Activated T-helper 1 cell treated with Interleukin-2 at 50 U/mL for 16 hours (primary cell): ENCODE measurements at places on chromosomes 4 and X.

DNA sequence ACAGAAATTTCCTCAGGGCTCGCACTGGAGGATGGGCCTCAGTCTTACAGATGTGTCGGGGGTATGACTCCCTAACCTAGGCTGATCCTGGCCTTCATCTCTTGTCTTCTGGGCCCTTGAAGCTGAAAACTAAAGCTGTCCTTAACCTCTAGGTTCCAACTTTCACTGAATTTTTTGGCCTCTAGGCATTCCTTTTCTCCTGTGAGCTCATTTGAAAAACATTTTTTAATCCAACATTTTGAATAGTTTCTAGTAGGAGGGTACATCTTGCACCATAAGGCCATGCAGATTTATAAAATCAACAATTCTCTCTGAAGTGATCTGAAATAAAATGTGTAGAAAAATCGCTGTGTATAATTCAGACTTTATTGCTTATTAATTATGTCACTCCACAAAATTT, 19.7 kb downstream of the RWDD4 start:
- no peak for DNase-seq

DNA sequence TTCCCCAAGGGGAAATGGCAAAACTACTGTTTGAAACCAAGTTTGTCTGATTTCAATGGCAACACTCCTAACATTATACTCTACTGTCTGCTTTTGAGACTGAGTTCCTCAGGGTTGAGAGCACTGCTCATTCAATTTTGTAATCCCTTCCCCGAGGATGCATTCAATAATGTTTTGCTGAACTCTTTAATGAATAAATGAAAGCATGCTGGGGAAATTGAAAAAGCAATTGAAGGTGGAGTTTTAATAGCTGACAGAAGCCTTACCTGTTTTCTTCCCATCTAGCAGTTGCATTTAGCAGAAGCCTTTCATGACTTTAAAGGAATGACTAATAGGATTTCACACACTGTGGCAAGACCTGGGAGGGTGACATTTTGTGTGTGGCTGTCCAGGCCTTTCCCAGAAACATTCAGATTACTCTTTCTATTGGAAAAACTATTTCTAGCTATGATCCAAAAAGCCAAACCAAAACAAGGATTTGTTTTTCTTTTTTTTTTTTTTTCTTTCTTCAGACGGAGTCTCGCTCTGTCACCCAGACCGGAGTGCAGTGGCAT, 45.1 kb downstream of the DTHD1 start:
- DNase-seq: no peak

DNA sequence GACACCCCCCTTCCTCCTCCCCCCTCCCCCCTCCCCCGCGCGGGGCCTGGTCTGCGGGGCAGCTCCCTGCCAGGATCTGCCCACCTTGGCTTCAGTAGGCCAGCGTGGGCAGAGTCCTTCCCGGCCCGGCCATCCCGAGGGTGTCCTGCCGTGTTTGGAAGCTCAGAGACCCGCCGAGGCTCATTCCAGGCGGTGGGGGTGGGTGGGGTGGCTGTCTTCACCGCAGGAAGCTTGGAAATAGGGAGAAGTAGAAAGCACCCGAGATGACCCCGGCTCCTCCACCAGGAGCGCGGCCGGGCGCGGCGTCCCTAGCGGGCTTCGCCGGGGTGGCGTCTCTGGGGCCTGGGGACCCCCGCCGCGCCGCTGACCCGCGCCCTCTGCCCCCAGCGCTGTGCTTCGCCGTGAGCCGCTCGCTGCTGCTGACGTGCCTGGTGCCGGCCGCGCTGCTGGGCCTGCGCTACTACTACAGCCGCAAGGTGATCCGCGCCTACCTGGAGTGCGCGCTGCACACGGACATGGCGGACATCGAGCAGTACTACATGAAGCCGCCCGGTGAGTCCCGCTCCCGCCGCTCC, 1.6 kb downstream of the NAT8L start:
- no peak for DNase-seq

GRCh38 chrX:150476164-150476699, 92.2 kb upstream of the MTM1 start:
- no peak for DNase-seq

DNA sequence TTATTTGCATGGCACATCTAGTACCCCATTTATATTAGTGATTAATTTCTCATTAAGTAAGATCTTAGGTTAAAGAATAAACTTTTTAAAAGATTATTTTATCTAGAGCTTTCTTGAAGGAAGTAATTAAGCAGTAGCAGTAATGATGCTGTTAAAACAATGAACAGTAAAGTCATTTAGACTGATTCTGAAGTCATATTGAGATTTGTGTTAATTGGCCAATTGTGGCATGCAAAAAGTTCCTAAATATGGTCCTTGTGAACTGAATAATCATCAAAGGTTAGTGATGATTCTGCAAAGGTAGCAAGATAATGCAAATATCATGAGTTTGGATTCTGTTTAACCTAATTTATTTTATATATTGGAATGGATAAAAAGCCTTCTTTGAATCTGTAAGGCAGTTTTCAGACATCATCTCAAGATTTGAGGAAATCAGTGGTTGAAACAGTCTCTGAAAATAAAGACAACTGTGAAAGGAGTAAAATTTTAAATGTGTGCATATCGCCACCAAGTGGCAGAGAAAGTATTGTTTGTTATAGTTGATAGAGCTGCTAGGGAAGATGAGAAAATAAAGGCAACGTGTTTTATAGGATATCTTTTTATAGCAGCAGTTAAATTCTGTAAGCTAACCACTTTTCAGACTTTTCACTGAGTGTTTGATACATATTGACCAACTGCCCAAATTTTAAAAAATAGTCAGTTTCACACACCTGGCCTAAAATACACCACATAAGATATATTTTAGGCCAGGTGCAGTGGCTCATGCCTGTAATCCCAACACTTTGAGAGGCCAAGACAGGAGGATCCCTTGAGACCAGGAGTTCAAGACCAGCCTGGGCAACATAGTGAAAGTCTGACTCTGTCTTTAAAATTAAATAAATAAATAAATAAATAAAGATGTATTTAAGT, 79.6 kb downstream of the CCKAR start:
- DNase-seq: no peak

DNA sequence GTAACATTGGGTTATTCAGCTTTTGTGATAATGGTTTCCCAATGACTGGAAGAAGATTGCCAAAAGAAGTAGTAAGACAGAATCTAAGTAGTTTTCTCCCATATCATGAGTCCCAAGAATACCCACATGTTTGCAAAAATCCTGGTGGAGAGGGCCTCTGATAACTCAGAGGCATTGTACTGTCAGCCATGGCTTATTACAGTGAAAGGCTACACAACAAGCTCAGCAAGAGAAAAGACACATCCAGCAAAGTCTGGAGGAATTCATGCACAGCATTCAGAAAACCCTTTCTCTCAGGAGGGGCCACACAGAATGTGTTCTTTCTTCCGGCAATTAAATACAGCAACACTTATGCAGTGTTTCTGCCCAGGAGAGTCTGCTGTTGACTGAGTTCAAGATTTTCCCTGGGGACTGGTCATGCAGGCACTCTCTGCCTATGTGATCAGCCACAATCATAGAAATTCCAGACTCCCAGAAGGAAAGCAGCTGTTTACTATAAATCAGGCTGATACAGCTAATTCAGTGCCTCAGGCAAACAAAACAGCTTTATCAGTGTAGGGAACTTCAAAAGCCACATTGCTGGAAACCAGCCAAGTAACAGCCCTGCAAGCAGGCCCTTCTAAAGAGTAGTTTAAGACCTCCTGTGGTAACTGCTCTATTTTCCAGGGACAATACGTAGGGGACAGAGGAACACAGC, 937.1 kb downstream of the CCSER1 start:
- no peak for DNase-seq

DNA sequence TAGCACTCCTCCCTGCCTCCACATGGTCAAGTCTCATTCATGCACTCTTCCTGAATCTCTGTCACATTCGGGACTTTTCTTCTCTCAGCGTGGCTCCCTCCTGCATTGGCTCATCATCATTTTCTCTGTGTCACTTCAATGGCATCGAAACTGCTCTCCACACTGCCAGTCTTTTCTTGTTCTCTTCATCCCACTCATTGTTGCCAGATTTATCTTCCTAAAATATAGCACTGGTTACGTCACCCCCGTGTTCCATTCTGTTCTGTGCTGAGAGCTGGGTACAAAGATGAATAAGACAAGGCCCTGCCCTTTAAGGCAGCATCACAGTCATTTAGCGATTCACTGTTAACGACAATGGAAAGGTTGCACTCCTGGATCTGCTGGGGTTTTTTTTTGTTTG, 174.4 kb upstream of the TBC1D9 start:
- no peak for DNase-seq

DNA sequence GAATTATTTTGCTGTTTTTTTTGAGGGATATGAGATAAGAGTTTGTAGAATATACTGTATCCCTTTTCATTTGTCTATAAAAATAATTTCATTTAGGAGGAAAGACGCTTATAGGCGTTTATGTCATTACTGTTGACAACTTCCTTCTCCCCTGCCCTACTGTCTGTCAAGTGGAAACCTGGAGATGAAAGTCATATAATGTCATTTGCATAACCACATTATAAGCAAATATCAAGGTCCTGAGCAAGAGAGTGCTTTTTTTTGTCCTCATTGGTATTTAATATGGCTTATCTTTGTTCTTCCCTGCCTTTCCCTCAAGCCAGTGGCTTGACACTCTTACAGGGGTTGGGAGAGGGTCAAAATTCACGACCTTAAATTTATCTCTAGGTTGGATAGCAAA, 55.8 kb downstream of the LRP2BP start:
- DNase-seq: no peak

- DNase-seq: no peak
Measured at GRCh38 chr4:179605196-179605595, 2163.0 kb upstream of the AGA start.

DNA sequence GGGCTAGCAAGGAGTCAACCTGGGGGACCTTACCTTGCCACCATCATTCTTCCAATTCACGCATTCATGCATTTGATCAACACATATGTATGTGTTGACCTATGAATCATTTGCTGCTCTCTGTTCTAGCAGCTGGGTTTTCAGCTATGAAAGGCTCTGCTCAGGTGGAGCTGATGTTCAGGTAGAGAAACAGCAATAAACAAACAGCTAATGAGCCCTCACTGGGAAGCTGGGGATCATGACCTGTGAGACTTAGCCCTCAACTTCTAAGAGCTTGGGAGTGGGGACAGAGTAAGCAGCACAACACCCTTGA, 1.6 kb upstream of the OTOP1 start:
- no peak for DNase-seq

DNA sequence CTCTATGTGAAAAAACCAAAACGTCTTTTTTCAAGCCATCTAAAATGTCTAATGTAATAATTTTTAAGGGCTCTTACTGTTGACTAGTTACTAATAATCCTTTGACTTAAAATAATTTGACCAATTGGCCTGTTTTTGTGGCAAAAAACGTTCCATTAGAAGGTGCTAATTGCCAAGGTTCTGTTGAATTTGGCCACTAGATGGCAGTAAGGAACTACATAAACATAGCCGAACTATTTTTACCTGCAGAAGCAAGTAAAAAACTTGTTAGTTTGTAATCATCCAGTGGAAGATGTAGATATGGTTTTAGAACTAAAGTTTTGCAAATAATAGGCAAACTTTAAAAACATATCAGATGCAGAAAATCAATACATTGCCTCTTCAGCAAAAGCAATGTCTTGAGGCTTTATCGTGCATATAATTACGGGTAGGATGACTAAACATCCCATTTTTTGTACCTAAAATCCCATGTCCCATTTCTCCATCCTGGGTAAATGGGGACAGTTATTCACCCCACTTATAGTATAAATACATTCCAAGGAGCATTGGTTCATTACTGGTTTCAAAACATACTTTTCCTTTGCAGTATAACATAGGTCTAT, 57.6 kb downstream of the PROM1 start:
- DNase-seq: no peak

DNA sequence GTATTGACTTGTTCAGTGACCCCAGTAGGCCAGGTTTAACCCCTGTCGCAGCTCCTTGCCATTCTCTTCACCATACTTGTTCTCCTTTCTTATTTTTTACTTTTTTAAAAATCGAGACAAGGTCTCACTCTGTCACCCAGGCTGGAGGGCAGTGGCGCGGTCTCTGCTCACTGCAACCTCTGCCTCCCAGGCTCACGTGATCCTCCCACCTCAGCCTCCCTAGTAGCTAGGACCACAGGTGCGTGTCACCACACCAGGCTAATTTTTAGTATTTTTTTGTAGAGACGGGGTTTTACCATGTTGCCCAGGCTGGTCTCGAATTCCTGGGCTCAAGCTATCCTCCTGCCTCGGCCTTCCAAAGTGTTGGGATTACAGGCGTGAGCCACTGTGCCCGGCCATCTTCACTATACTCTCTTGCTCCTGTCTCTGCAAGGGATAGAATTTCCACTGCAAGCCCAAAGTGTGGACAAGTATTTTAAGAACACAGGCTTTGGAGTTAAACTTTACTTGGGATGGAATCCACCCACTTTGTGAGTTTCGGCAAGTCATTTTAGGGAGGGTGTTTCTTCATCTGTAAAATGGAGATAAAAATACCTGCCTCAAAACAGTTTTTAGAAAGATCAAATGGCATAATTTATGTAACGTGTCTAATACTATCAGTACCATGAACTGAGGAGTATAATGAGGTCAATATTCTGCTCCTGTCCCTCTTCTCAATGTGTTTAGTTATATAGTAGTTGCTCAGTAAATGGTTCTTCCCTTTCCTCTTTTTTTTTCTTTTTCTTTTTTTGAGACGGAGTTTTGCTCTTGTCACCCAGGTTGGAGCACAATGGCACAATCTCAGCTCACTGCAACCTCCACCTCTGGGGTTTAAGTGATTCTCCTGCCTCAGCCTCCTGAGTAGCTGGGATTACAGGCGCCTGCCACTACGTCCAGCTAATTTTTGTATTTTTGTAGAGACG, 973 bp downstream of the YIPF6 start:
- DNase-seq: no peak

DNA sequence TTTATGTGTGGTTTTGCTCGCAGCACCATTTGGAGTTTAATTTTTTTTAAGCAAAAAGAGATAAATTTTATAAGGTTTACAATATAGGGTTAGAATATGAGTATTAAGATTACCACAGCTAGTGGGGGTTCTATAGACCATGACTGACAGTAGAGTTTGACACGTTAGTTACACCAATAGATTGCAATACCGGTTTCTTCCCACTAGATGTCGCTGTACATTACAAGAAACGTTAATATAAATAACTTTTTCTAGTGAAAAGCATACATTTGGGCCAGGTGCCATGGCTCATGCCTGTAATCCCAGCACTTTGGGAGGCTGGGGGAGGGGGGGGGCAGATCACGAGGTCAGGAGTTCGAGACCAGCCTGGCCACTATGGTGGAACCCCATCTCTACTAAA, 433.6 kb downstream of the MAGEB5 start:
- no peak for DNase-seq

- no peak for DNase-seq
Measured at GRCh38 chrX:87299563-87300160, 217.9 kb upstream of the KLHL4 start.
